HuH-7.5 (cell line): ENCODE measurements at places on chromosomes 13 and 19.

DNA sequence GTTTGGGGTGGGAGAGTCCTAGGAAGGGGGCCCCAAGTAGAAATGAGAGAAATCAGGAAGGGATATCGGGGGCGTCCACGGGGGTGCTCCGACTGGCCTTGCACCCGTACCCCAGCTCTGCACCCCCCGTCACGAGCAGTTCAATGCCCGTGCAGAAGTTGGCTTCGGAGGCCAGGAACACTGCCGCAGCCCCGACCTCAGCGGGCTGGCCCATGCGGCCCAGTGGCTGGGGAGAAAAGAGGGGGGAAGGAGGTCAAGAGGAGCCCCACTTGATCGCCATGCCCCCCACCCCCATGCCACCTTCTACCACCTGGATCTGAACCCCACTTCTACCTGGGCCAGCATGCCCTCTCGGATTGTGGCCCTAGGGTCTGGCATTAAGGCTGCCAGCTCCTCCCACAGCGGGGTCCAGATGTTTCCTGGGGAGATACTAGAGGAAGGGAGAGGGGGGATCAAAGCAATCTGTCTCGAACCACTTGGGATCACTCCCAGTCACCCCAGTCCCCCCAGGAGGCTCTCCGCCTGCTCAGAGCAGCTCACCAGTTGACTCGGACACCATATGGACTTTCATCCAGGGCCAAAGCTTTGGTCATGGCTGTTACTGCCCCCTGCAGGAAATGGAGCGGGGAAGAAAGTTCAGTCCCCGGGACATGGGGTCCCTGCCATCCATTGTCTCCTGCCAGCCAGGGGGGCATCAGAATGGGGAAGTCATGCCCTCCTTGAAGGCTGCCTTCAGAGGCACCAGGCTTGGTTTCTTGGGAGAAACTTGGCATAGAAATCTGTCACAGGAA, 2.5 kb upstream of the BCAT2 start:
- no peak for DNase-seq

- DNase-seq = no peak
Measured at GRCh38 chr19:31138077-31138476, 211.2 kb downstream of the TSHZ3 start.

DNA sequence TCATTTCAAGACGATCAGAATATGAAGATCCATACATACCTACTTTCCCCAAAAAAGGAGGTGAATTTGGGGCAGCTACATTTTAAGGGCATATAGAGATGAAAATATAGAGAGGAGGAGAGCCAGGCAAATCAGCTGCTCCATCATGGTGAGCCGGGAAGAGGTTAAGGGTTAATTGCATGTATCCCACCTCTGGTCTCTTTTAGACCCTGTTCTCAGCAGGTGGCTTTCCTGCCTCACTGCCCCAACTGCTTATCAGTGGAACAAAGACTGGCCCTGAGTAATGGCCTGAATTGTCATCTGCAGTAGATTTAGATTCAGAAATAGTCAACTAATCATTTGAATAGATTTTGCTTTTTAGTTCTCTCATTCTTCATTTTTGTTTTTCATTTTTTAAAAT, 206.6 kb downstream of the SPRY2 start:
- DNase-seq = no peak

- no peak for DNase-seq
Measured at GRCh38 chr19:55676889-55677505, 2.0 kb downstream of the EPN1 start.

GRCh38 chr19:54790711-54791110, 12.7 kb upstream of the KIR2DL4 start:
- DNase-seq = no peak

- DNase-seq = no peak
Measured at GRCh38 chr13:35891507-35892441, 239.4 kb downstream of the DCLK1 start.

DNA sequence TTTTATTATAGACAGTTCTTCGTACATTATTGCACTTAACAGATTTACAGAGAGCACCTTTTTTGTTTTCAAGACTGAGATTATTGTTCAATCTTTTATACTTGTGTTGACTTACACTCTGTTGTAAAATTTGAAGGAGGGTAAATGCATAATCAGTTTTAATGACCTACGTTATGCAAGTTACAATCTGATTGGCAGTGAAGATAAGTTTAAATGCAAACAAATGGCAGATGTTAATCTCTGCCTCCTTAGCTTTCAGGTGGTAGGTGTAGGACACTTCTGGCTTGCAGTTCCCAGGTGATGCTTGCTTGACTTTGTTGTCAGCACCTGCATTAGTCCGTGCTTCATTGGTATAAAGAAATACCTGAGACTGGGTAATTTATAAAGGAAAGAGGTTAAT, 424.9 kb downstream of the FGF9 start:
- DNase-seq = no peak

DNA sequence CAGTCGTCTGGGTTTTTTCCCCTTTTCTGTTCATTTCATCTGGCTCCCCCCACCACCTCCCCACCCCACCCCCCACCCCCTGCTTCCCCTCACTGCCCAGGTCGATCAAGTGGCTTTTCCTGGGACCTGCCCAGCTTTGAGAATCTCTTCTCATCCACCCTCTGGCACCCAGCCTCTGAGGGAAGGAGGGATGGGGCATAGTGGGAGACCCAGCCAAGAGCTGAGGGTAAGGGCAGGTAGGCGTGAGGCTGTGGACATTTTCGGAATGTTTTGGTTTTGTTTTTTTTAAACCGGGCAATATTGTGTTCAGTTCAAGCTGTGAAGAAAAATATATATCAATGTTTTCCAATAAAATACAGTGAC, 9.3 kb downstream of the CALM3 start:
- DNase-seq = no peak

DNA sequence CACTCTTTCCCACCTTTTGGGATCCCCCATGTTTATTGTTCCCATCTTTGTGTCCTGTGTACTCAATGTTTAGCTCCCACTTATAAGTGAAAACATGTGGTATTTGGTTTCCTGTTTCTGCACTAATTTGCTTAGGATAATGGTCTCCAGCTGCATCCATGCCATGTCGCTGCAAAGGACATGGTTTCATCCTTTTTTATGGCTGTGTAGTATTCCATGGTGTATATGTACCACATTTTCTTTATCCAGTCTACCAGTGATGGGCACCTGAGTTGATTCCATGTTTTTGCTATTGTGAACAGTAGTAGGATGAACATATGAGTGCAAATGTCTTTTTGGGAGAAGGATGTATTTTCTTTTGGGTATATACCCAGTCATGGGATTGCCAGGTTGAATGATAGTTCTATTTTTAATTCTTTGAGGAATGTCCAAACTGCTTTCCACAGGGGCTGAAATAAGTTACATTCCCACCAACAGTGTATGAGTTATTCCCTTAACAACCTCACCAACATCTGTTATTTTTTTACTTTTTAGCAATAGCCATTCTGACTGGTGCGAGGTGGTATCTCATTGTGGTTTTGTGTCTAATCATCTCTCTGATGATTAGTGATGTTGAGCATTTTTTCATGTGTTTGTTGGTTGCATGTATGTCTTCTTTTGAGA, 55.7 kb upstream of the MEDAG start:
- no peak for DNase-seq

- DNase-seq = no peak
Measured at GRCh38 chr13:40376296-40376849, 290.1 kb downstream of the FOXO1 start.
